NCI-H187 (cell line): ENCODE measurements at places on chromosomes 4 and X.

GRCh38 chrX:121163443-121163842, 116.0 kb downstream of the GLUD2 start:
- no peak for DNase-seq

- DNase-seq: no peak
Observed at GRCh38 chr4:106194801-106195200, 121.2 kb downstream of the TBCK start.

GRCh38 chr4:78772526-78773091, 3.5 kb upstream of the BMP2K start:
- DNase-seq: no peak

GRCh38 chr4:177322881-177323280, 13.2 kb downstream of the NEIL3 start:
- no peak for DNase-seq

GRCh38 chr4:81375745-81376144, 96.0 kb downstream of the RASGEF1B start:
- no peak for DNase-seq

DNA sequence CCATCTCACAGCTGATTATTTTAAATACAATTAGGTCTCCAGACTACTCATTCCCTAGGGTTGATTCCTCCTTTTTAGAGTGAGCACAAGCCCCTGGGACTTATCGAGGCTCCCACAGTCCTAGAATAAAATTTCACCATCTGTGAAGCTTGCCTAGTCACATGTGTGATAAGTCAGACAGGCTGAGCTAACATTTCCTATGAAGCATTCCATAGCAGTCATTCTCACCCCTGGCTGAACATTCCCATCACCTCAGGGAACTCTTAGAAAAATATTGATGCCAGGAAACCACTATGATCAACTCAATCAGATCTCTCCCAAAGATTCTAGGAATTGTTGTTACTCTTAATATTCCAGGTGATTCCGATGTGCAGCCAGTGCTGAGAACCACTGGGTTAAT, 37.7 kb downstream of the ARHGEF9 start:
- no peak for DNase-seq

DNA sequence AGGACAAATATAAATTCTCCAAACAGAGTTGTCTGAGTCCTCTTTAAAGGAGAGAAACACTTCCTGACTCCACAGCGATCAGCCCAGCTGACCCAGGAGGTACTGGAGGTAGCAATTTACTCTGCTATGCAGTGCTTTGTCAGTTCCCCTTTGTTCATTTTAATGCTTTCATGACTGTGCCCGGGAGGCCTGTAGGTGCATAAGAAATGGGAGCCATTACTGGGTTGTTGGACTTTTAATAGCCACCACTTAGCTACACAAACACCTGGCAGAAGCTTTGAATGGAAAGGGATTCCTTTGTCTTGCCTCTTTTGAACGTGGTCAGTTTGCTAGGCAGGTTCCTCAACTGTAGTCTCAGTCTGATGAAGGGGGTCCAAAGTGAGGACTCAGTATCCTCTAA, 59.0 kb upstream of the AFF2 start:
- no peak for DNase-seq

DNA sequence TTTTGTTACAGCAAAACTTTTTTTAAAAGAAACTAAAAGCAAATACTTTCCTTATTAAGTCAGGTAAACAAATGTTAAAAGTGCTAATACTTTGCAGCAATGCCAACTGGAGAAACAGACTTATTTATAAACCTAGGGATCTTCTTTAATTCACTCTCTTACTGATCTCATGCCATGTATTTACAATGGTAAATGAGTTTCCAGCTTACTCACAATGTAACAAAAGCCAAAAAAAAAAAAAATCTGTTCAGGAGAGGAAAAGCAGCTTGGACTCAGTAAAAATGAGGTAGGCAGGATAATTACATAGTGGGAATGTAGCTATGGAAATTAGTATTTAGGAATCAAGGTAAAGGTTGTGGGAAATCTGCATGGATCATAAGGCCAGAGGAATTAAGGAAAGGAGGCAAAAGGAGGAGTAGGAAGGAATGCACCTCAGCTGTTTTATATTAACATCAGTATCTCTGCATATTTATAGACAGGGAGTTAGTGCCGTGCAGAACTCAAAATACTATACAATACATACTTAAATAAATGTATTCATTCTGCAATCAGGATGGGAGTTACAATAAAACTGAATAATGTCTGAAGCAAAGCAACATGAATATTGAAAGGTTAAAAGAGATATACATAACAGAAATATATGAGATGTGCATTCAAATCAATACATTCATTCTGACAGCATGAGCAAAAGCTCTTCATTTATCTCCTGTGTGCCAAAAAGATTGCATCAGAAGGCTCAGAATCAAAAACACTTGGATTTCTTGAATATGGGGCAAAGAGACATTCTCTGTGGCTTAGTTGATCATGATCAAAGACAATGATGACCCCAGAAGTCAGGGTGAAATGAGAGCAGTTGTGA, 57.9 kb upstream of the ETNPPL start:
- DNase-seq: no peak

GRCh38 chr4:128386761-128387599, 99.4 kb upstream of the PGRMC2 start:
- DNase-seq: no peak

DNA sequence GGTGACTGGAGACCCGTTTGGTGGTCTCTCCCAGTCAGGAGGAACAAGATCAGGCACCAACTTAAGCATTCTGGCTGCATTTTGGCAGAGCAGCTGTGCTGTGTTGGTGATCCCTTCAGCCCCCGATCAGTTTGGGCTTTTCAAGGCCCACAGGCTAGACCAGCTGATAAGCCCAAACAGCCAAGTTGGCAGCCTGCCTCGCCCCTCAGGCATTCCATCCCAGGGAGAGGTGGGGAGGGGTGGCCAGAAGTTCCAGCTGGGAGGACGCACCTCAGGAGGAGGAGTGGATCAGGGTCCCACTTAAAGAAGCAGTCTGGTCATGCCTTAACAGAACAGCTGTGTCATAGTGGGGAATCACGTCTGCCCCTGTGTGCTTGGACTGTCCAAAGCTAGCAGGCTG, 105.8 kb downstream of the CHIC1 start:
- DNase-seq: no peak
